Epithelial cell of proximal tubule (primary cell): ENCODE measurements at places on chromosomes 11 and 22. TPM values are rescaled to one million over a fixed set of nuclear protein-coding genes. Genes with fewer than 3 reads are reported as not detected.
A peak's percentile ranks its signal among the peaks of the same experiment; 100 is the strongest.

DNA sequence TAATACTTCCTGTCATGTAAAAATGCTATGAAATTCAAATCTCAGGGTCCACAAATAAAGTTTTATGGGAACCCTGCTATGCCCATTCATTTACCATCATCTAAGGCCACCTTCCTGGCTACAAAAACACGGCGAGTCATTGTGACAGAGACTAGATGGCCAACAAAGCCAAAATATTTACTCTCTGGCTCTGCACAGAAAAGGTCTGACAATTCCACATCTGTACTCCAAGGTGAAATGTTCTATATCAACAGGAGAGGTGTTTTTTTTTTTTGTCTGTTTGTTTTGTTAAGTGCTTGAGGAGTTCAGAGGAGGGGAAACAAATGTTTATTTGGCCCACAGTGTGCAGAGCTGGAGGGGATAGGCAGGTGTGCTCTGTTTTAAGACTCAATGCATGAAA, 18.6 kb upstream of the TMA7B start:
- no peak for DNase-seq

- DNase-seq: peak; percentile 74
Observed at GRCh38 chr11:16226245-16226644, 130.1 kb downstream of the SOX6 start.

DNA sequence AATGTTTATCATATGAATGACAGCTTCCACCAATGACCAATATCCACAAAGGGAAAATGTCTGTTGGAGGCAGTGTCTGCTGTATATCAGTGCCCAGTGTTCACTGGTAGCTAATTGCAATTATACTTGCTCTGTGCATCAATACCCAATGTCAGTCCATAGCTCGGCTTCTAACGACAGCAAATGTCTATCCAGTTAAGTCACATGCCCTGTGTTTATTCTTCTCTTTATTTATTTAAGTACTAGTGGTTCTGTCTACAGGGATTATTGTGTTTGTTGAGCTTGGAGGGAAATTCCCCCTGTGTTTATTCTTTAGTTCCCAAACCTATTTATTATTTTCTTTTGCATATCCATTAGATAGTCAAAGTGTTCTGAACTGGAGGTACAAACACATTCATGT, 18.6 kb downstream of the TSKU start:
- no peak for DNase-seq

DNA sequence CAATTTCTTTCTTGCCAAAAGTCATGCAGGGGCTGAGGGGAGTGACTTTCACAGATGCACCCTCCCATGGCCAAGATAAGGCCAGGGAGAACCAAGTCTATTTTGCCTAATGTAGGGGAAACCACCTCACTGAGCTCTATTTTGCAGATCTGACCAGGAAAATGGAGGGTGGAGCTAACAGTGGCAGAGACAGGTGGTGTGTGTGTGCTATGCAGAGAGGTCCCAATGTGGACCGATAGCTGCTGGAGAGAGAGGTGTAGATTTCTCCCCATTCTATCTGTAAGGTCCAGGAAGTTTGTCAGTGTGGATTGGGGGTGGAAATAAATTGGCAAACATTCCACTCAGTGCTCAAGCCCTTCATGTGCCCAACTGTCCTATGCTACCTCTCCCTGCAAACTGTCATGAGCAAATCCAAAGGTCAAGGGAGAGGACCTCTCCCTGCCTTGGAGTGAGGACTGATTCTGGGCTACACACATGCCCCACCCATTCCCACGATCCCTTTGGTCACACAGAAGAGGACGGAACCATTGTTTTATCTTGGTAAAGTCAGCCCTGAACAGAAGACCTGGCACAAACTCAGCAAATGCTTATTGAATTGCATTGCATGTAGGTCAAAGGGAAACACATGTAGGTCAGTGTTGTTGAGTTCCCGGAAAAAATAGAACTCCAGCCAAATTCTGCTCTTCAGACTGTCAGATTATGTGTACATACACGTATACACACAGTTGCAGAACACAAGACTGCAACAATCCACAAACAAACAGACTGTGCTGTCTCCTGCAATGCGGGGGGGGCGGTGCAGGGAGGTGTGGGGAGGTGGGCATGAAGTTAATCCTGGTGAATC, 65.9 kb downstream of the C11orf58 start:
- DNase-seq: no peak

DNA sequence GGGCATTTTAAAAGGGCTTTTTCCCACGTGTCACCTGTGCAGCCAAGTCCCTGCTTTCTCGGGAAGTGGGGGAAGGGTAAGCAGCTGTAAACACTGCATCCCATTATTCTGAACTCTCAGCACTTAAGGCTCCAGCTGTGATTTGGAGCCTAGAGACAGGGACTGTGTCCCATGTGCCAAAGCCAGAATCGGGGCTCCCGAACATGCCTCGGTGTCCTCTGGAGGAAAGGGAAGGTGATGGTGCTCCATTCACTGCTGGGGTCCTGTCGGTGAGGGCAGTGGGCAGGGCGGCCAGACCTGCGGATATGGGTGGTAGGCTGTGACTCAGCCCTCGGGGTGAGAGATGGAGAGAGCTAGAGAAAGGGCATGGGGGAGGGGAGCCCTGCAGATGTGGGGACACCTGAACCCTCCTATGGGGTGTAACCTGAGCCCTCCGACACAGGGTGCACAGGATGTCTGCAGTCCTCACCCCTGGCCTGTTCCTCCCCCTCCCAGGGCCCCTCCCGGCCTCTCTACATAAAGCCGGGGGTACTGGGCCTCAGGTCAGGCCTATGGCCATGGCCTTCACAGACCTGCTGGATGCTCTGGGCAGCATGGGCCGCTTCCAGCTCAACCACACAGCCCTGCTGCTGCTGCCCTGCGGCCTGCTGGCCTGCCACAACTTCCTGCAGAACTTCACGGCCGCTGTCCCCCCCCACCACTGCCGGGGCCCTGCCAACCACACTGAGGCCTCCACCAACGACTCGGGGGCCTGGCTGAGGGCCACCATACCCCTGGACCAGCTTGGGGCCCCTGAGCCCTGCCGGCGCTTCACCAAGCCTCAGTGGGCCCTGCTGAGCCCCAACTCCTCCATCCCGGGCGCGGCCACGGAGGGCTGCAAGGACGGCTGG, 31.8 kb downstream of the CAPN1 start:
- DNase-seq: no peak

- no peak for DNase-seq
Observed at GRCh38 chr11:112523951-112524350, 263.3 kb upstream of the PLET1 start.

DNA sequence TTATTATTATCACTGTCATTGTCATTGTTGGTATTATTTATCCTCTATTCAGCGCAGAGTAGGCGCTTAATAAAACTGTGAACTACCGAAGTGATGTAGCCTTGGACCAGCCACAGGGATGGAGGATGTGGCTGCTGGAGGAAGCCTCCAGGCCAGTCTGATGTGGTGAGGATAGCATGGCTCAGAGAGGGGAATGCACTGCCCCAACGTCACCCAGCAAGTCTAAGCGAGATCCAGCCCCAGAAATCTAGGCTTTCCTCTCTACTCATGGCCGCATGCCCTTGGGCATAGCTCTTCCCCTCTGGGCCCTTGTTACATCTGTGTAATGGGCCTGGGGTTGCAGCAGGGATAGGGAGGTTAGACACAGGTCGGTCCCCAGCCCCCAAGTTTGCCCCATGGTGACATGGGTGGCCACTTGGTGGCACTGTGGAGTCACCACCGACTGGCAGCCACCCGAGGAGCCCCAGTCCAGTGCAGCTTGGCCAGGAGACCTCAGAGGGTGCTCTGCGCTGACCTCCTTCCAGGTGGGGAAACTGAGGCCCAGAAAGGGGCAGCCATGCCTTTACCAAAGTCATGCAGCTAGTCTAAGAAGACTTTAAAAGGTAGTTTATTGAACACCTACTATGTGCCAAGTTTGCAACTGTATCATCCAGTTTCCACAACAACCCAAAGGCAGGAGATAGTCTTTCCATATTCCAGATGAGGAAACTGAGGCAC, 395.7 kb downstream of the MN1 start:
- no peak for DNase-seq

GRCh38 chr11:68345776-68346461, 33.5 kb downstream of the LRP5 start:
- no peak for DNase-seq

DNA sequence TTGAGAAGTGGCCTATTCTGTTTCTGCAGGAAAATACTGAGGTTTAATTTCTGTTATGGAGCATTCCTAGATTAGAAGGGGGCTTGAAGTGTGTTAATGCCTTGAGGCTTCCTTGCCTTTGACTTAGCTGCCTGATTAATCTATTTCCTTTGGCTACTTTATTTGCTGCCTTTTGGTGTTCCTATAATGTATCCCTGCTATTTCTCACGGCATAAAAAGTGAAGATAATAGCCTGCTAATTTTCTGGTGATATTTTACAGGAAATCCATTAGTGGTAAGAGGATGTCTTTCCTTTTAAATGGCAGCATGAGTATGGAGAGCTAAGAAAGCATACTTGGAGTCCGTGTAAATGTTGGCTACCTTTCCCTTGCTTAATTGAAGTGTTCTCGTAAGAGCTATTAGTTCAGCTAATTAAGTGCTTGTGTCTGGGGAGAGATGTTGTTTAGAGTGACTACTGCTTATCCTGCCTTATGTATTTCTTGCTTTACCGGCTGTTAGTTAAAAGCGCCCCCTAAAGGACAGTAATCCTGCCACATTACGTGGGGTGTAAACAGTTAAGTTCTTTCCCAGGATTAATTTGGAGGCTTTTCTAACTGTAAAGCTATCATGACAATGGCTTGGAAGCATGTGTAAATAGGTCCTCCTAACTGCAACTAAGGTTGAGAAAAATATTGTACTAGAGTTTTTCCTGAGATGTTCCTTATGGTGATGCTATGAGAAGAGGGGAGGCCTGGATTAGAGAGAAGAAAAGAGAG, 45.6 kb downstream of the ZNF280B start:
- DNase-seq: no peak

DNA sequence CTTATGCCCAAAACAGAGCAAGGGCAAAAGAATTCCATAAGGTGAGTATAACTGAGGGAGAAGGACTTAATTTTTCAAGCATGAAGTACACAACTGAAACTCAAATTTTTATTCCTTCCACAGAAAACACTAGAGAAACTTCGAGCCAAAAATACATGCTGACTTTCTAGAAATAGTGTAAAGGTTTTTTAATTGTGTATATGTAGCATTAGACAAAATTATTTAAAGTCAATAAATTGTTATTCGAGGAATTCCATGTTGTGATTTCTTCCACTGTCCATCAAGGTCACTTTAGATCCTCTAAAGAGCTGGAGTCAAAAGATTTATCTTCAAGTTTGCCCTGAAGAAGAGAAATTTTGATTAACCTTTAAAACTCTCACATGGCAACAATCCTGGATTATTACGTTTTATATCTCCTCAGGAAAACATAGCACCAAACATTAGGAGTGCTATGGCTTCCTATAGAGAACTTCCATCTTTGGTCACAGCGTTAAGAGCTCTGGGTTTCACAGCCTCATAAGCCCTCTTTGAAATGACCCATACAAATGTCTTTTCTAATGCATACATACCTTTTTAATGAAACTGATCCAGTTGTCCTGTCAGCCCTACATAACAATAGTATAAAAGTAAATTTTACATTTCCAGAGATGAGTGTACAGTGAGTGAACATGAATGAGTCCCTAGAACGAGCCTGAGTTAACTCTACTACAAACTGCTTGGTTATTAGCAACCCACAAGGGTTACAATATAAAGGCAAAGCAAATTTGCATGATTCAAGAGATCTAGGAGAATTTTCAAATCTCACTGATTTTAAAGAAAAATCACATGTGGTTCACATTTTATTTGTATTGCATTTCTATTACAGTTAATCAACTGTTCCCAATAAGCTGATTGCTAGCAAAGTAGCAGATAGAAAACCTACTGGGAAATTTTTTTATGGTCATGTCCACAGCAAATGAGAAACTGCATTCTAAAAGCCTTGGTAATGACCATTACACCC, 10.9 kb downstream of the TAF1D start:
- DNase-seq: no peak

GRCh38 chr11:33021937-33022336, 6.3 kb downstream of the DEPDC7 start:
- no peak for DNase-seq

DNA sequence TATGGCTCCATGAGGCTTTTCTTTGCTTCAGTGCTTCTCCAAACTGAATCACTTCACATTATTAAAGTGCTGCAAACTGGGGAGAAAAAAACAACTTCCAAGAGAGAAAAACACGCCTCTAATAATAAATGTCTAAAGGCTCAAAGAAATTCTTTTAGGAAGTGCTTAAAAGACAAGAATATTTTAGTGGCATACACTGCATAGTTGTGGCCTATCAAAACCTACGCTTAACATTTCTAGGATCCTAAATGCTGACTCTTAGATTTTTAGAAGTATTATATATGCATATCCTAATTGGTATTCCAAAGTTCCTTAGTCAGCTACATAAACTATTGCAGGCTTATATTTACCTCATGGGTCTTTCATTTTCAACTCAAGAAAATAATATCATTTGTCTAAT, 879.0 kb upstream of the CCDC90B start:
- DNase-seq: peak; percentile 19

DNA sequence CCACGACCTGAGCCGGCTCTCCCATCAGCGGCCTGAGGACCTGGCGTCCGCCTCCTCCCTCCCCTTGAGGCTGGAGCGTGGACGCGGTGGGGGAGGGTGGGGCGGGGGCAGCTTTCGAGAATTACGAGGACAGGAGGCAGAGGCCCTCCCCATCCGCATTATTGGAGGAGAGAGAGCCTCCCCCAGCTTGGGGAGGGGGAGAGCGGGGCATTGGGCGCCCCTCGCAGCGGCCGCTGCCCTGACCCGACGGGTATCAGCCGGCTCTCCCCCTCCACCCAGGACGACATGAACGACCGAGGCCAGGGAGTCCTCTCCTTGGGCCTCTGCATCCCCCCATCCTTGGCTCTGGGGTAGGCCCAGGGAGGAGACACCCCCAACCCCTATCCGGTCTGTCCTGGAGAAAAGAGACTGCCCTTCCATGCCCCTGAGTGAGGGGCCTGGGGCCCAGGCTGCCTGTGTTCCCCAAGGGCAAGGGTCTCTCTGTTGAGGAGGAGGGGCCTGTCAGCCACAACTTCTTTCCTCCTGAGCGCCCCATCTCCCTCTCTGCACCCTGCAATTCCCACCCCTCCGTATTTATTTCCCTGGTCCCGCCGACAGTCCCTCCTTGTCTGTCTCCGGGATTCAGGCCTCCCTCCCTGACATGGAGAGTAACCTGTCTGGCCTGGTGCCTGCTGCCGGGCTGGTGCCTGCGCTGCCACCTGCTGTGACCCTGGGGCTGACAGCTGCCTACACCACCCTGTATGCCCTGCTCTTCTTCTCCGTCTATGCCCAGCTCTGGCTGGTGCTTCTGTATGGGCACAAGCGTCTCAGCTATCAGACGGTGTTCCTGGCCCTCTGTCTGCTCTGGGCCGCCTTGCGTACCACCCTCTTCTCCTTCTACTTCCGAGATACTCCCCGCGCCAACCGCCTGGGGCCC, 495 bp downstream of the GPR137 start:
- DNase-seq: no peak

- DNase-seq: no peak
Observed at GRCh38 chr11:126233391-126233790, 21.8 kb downstream of the FAM118B start.

- DNase-seq: no peak
Observed at GRCh38 chr22:38452373-38453065, 2.5 kb downstream of the KCNJ4 start.

GRCh38 chr11:127733552-127733951, 733.0 kb upstream of the KIRREL3 start:
- DNase-seq: no peak

- DNase-seq: no peak
Observed at GRCh38 chr11:20762116-20762844, 92.9 kb downstream of the NELL1 start.

The PDE3B gene
- total RNA-seq: 4.8 and 5.1 TPM in 2 replicates

The PNPLA3 gene
- 7.6 and 12.4 TPM in 2 replicates for total RNA-seq

The FERMT3 gene
- 0.29 and 2.8 TPM in 2 replicates for total RNA-seq

The APOL5 gene
- total RNA-seq: not detected in 2 replicates

The KRTAP5-2 gene
- not detected in 2 replicates for total RNA-seq

The RFPL2 gene
- not detected in 2 replicates for total RNA-seq
